ENCODE measurements at places on chromosomes 7 and 10.
A peak's percentile ranks its signal among the peaks of the same experiment; 100 is the strongest.

- DNase-seq, result no peak
Observed at GRCh38 chr7:101237206-101238067, at the start of gene CLDN15. CLDN15 (minus strand) TSS chr7:101237802; CDS start chr7:101237581, 221 bp downstream.

DNA sequence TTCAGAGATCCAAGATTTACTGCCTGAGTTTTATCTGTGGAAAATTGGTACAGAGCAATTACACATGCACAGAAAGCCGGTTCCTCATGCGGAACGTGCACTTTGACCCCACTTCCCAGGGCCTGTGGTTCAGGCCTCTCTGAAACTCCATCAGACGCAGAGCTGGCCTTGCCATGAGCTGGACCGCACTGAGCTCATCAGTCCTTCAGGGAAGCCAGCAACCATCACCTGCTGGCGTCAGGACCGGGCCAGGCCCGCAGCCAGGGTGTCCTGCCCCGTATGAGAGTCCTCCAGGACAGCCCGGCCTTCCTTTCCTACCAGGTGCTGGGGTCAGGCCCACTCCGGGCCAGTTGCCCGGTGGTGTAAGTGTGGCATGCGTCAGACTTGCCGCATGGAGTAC lies 446.5 kb upstream of the FOXK1 start:
- no peak for DNase-seq

DNA sequence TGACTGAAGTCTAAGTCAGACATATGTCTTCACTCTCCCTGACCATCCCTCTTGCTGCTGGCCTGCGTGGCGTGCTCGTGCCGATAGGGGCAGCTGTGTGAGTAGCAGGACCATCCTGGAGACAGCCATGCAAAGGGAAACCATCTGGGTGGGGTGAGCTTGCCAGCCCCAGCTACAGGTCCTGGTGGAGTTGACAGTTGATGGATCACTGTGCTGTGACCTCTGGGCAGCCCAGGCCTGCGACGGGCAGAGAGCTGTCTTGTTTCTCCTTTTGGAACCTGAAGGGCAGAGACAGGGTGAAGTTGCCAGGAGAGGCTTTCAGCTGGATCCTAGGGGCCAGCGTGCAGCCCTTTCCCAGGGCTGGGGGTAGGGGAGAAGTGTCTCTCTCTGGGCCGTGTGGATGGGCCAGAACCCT lies 44.7 kb downstream of the GRK5 start:
- no peak for DNase-seq

GRCh38 chr10:128473911-128474310 lies 347.7 kb upstream of the MKI67 start:
- no peak for DNase-seq

DNA sequence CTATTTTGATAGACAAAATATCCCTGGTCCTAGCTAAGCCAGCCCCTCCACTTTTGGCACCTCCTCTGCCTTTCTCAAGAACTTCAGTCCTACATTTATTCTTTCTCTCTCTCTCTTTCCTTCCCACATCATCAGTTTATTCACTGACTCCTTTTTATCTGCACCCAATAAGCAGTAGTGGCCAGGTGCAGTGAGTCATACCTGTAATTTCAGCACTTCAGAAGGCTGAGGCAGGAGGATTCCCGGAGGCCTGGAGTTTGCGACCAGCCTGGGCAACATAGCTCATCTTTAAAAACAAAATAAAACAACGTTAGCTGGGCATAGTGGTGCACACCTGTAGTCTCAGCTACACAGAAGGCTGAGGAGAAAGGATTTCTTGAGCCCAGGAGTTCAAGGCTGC lies 19.4 kb upstream of the NRP1 start:
- DNase-seq, result no peak

DNA sequence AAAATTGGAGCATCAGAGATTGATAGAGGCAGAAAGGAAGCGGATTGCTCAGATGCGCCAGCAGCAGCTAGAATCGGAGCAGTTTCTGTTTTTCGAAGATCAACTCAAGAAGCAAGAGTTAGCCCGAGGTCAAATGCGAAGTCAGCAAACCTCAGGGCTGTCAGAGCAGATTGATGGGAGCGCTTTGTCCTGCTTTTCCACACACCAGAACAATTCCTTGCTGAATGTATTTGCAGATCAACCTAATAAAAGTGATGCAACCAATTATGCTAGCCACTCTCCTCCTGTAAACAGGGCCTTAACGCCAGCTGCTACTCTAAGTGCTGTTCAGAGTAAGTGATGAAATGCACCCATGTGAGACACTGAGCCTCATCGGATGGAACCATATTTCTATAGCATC lies 33.1 kb downstream of the STAMBPL1 start:
- no peak for DNase-seq

GRCh38 chr10:97426776-97427570 lies 982 bp downstream of the PGAM1 start:
- no peak for DNase-seq

DNA sequence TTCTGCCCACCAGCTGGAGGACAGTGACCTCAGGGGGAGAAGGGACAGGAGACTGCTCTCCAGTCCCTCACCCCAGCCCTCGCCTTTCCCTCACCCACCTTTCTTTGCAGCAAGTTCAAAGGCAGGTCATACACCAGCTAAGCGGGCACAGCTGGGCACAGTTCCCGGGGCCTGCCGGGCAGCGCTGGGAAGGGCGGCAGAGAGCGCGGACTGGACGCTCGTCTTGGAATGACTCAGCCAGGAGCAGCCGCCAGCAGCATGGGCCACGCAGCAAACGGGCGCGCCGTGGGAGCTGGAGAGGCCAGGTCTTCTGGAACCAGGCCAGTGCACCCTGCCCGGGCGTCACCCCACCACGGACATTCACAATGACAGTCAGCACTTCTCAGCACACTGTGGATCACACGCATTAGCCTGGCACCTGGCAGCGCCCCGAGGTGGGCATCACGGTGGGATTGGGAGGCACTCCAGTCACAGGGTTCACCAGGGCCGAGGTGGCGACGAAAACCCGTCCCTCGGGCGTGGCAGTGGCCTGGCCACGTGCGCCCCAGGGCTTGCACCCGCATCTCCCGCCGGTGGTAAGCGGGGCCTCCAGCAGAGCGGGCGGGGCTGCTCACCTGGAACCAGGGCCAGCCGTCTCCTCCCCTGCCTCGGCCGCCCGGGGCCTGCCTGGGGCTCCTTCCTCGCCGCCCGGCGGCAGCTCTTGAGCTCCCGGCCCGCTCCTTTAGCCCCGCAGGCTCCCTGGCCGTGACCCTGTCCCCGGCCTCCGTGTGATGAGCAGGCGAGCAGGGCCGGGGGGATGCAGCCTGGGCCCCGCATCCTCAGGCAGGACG lies 29.0 kb upstream of the WDFY4 start:
- DNase-seq, result no peak

- no peak for DNase-seq
Observed at GRCh38 chr10:13180788-13181187, 19.4 kb downstream of the MCM10 start.

- DNase-seq, result no peak
Observed at GRCh38 chr7:30331338-30331737, 46.9 kb downstream of the ZNRF2 start.

GRCh38 chr10:46310143-46310514 lies 23.3 kb downstream of the ANTXRL start:
- DNase-seq, result no peak

- DNase-seq, result peak; percentile 22
Observed at GRCh38 chr10:43846187-43846680, 197.6 kb upstream of the ZNF32 start.
